ENCODE measurements at places on chromosomes 7 and 10. TPM values are rescaled to one million over a fixed set of nuclear protein-coding genes. Genes with fewer than 3 reads are reported as not detected.

GRCh38 chr7:146090023-146090645 lies 26.5 kb upstream of the CNTNAP2 start:
- no peak for DNase-seq

- DNase-seq: no peak
These were observed 95.1 kb downstream of the ETV1 start for GRCh38 chr7:13894377-13894776.

- DNase-seq: no peak
These were observed 86.7 kb downstream of the EPDR1 start for GRCh38 chr7:38007096-38007495.

GRCh38 chr7:151271699-151272355 lies 23.3 kb upstream of the SMARCD3 start:
- peak; percentile 95 for DNase-seq

DNA sequence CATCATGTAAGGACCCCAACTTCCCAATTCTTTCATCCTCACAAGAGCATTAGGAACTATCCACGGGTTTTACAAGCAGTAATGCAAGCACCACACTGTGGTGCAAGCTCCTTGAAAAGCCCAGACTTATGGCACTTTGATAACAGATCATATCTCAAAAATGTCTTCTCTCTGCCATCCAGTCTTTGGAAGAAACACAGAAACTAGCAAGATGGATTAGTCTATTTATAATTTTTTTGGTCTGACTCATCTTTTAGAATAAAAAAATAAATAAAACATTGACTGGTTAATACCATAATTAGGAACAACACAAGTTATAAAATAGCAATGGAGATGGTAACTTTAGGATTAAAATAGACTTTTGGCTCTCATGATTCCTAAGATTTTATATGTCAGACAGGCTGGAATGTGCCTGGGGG lies 49.0 kb upstream of the CALD1 start:
- no peak for DNase-seq

Gene ATRNL1
- 0.61 TPM for total RNA-seq

- no peak for DNase-seq
These were observed 8.7 kb downstream of the TNRC18 start for GRCh38 chr7:5414916-5415315.

DNA sequence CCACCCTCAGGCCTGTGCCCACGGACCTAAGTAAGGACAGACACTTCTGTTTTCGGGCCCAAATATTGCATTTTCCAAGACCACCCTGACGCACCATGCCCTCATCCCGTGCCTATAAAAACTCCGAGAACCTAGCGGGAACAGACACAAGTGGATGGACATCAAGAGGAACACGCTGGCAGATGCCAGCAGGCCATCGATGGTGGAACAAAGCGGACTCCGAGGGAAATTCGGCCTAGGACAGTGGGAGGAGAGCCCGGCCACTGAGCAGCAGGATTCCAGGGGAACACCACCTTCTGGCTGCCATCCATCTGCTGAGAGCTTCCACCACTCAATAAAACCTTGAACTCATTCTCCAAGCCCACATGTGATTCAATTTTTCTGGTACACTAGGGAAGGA lies 243.6 kb upstream of the ZWINT start:
- DNase-seq: no peak

DNA sequence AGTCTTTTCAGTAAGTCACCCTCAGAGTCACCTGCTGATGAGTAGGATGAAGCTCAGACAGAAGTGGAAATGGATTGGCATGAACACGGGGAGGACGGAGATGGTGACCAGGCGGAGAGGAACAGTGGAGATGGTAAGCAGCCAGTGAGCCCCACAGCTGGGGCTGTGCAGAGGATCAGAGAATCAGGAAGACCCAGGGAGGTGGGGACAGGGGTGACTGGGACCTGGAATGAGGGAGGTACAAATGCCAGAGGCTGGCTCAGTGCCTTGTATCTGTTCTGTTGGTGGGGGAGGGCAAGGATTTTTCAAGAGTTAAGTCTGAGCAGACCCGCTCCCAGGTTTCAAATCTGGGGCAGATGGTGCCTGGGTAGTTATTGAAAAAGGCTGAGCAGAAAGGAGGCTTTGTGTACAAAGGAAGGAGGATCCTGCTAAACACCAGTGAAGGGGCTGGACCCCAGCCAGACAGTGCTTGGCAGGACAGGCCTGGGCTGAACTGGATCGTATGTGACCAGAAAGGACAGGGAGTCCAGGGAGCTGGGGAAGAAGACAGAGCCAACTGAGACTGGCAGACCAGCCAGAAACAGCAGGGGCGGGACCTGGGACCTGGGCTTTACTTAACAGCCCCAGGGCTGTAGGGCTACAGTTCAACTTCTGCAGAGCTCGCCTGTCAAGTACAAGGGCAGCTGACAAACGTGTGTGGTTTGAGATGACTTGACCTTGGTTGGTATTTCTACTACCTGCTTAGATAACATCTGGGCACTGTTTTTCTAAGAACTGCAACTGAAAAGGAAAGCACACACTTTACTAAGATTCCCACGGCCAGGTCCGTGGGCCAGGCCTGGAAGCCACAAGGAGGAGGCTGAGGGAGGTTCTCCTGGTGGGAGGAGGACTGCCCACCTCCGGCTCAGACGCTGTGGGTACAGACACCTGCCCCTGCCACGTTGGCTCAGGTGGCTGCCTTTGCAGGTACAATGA lies 13.2 kb upstream of the FRMPD2 start:
- peak; percentile 31 for DNase-seq

GRCh38 chr10:116744163-116744753 lies 1.9 kb upstream of the HSPA12A start:
- no peak for DNase-seq

- DNase-seq: no peak
These were observed 573.5 kb downstream of the TNS3 start for GRCh38 chr7:47008461-47008860.

DNA sequence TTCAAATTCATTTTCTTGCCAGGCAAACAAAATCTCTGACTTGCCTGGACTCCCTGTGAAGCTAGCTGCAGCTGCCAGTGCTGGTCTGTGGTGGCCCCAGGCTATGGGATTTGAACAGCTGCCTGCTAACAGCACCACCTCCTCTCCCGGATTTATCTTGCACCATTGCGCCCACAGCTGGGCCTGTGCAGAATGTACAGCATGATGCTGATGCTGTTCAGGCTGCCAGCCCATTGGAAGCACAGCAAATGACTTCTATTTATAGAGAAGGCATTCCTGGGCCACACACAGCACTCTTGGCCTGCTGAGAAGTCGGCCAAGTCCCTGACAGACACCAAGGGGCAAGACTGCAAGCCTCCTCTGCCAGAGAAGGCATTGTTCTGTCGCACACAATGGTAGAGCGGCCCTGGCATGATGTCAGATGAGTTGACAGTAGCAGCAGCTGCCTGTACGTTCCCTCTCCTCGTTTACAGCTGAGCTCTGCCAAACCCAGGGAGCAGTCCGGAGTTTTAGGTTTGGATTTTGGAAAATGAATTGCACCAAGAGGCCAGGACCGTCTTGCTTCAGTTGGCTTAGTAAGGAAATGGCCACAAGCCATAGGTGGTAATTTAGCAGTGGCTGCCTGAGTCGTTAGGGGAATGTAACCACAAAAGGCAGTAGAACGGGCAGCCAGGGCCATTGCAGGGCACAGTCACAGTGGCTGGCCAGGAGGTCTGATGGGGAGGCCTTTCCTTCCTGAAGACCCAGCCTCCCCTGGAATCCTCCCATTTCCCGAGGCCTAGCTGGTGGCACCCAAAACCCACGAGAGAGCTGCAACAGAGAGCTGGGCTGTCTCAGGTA lies 38.5 kb downstream of the MTURN start:
- DNase-seq: peak; percentile 93

Gene SLC26A5
- 0.51 TPM for total RNA-seq

Gene HKDC1
- total RNA-seq: 0.04 TPM

GRCh38 chr7:90516257-90516656 lies 46.8 kb downstream of the PTTG1IP2 start:
- DNase-seq: no peak

Gene GIMAP8
- total RNA-seq: 2.3 TPM

- DNase-seq: no peak
These were observed 151.4 kb upstream of the PRPS1L1 start for GRCh38 chr7:18179093-18179492.

DNA sequence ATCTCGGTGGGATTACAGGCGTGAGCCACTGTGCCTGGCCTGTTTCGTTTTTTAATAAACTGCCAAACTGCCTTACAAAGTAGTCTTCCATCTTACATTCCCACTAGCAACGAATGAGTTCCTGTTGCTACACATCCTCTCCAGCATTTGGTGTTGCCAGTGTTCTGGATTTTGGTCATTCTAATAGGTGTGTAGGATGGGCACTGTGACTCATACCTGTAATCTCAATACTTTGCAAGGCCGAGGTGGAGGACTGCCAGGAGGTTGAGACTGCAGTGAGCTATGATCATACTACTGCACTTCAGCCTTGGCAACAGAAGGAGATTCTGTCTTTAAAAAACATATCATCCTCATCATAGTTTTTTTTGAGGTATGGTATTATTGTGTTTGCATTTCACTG lies 21.4 kb upstream of the RSBN1L start:
- no peak for DNase-seq

Gene IDE
- 189 TPM for total RNA-seq

- DNase-seq: no peak
These were observed 5.4 kb downstream of the TFEC start for GRCh38 chr7:116024826-116025809.

Gene CABCOCO1
- total RNA-seq: not detected

GRCh38 chr10:73968098-73968521 lies 29.8 kb upstream of the VCL start:
- DNase-seq: peak; percentile 78

Gene SLC16A9
- total RNA-seq: 0.04 TPM

Gene LLCFC1
- total RNA-seq: not detected

- no peak for DNase-seq
These were observed 42.1 kb upstream of the NAMPT start for GRCh38 chr7:106326594-106327537.

Gene MSANTD7
- total RNA-seq: 10.7 TPM

- no peak for DNase-seq
These were observed 48.5 kb upstream of the MKX start for GRCh38 chr10:27794157-27794556.

Gene TET1
- total RNA-seq: 1.1 TPM

DNA sequence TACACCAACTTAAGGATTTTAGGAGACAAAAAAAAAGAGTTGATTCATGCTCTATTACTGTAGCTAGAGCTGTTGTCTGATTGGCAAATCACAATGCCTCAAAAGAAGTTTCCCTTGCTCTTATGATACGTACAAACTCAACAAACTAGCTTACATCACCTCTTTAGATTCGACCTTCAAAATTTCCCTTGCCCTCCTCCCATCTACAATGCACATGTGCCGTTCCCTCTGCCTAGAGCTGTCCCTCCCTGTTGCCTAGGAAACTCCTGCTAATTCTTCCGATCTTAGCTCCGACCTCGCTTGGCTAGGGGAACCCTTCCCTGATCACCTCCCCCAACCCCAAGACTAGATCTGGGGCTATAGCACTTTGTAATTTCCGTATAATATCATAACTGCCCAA lies 55.4 kb downstream of the MAP3K8 start:
- DNase-seq: peak; percentile 76
